Right ventricle myocardium inferior (tissue), 1 donor: ENCODE measurements at places on chromosomes 16 and 17. TPM values are rescaled to one million over a fixed set of nuclear protein-coding genes. Genes with fewer than 3 reads are reported as not detected.
A peak's percentile ranks its signal among the peaks of the same experiment; 100 is the strongest.

Gene CCL3
- not detected for total RNA-seq

GRCh38 chr17:27546624-27547300 is 84.2 kb upstream of the LGALS9 start:
- DNase-seq, result no peak

DNA sequence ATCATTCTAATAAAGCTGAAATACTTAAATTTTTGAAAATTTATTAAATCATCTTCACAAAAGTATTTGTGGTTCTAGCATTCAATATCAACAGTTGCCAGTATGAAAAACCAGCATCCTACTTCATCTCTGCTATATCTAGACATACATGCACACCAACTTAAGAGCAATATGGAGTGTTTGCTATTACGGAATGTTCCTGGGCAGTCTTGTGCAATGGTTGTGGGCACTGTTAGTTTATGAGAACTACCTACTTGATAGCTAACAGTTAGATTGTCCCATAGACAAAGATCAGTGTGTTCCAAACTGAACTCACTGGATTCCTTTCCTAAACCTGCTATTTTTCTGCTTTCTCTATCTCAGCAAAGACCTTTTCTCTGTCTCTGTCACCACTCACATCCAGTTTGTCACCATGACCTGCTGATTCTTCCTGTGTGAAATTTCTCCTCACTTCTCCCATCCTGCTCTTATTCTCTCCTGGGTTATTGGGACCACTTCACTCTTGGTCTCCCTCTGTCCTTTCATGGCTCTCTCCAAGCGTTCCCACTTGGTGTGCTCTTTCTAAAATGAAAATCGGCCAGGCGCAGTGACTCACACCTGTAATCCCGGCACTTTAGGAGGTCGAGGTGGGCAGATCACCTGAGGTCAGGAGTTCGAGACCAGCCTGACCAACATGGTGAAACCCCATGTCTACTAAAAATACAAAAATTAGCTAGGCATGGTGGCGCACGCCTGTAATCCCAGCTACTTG is 27.7 kb downstream of the CNTROB start:
- DNase-seq, result no peak

DNA sequence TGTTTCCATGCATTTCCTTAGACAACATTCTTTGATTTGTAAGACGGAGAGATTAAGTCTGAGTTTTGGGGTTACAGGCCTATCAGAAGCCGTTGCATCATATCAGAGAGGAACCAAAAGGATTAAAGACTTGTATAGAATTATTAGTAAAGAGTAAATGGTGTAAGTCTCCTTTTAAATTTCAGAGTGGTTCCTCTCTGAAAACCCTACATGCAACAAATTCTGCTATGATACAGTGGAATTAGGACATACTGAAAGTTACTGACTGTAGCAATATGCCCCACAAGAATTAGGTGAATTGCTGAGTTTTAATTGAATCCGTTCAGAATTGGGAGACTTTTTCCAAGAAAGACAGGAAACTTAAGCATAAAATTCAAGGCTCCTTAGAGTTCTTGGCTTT is 221.6 kb downstream of the FTO start:
- no peak for DNase-seq

DNA sequence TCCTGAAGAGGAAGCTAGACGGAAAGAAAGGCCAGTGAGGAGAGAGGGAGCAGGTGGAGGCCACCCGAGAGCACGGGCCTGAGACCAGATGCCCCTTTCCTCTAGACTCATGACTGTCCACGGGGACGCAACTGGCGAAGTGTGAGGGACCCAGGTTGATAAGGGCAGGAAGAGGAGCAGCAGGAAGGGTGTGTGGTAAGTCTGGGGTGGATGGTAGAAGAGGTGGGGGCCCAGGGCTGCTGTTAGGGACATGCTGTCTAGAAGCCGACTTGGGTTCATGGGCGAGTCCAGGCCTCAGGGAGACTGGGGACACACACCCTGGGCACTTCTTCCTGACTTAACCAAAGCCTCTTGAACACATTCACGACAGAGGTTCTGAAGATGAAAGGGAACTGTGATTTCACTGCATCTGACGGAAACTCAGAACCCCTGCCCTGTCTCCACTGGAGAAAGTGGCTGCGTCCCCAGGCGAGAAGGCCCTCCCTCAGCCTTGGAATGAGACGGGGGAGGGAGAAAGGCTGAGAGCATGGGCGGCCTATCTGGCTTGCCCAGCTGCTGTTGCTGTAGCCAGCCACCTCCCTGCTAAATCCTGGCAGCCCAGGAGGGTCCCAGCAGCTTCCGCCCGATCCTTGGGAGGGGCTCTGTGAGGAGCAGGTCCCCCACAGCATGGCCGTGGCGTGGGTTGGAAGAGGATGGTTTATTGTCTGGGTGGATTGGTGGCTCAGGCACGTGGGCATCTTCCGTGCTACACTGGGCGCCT is 6.0 kb downstream of the HIC1 start:
- DNase-seq, result peak; percentile 57

Gene LRRC37B
- total RNA-seq, result 3.2 TPM

Gene KCNJ2
- total RNA-seq, result 44.3 TPM

Gene KRT9
- total RNA-seq, result not detected

DNA sequence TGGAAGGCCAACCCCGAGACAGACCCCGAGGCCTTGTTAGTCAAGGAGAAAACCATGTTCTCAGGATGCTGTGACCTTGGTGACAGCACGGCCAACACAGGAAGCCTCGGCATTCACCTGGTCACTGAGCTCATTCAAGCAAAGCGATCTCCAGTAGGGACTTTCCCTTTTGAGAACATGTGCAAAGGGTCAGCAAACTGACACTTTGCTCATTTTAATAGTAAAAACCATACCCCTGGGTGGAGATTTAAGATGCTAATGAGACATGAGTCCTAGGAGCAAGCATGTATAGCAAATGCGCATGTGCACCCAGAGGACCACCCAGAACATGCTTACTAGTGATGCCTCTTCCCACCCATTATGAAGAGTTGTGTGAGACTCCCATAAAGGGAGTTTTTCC is 5.7 kb upstream of the SULT1A2 start:
- no peak for DNase-seq

DNA sequence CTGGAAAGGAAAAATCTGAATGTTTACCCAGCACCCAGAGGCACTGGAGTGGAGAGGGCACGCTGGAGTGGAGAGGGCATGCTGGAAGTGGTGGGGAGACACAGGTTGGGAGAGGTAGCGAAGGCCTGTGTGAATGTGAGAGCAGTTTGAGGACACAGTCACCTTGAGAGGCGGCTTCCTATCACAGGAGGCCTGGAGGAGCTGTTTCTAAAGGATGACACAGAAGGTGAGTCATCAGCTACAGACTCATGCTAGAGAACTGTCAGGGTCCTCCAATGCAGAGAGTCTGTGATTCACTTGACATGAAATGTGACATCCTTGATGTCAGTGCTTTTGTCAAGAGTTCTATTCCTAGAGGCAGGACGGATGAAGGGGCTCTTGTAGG is 13.8 kb downstream of the CTRL start:
- no peak for DNase-seq

DNA sequence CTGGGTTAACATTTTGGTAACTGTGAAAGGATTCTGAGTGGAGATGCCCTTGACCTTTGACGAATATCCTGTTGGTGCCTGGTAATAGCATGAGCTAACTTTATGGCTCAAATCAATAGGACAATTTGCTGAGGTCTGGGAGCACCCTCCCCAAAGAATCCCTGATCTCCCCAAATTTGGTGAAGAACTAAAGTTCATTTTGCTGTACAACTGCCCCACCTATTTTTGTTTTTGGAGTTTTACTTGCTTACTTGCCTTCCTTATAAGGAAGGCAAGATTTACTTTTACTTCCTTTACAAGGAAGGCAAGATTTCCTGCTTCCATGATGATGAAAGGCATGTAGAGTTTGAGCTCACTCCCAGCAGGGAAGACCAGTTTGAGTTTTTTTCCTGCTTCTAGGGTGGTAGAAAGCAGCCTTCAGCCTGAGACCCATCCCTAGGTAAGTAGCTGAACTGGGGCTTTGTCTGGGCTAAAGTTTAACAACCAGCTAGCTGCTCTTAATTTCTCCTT is 2.8 kb downstream of the KRTAP4-9 start:
- DNase-seq, result no peak

Gene SLFN12L
- 0.32 TPM for total RNA-seq

Gene OTOP2
- total RNA-seq, result not detected

DNA sequence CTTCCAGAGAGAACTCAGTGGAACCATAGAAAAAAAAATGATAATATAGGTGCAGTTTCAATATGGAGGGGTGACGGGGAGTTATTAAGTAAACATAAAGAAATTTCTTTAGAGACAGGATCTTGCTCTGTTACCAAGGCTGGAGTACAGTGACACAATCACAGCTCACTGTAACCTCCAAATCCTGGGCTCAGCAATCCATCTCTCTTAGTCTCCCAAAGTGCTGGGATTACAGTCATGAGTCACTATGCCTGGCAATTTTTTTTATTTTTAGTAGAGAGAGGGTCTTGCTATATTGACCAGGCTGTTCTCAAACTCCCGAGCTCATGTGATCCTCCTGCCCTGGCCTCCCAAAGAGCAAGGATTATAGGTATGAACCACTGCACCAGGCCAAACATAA is 48.8 kb downstream of the NLRC5 start:
- DNase-seq, result no peak

Gene PIMREG
- total RNA-seq, result 0.60 TPM
